ENCODE measurements at places on chromosomes 7 and 10.

DNA sequence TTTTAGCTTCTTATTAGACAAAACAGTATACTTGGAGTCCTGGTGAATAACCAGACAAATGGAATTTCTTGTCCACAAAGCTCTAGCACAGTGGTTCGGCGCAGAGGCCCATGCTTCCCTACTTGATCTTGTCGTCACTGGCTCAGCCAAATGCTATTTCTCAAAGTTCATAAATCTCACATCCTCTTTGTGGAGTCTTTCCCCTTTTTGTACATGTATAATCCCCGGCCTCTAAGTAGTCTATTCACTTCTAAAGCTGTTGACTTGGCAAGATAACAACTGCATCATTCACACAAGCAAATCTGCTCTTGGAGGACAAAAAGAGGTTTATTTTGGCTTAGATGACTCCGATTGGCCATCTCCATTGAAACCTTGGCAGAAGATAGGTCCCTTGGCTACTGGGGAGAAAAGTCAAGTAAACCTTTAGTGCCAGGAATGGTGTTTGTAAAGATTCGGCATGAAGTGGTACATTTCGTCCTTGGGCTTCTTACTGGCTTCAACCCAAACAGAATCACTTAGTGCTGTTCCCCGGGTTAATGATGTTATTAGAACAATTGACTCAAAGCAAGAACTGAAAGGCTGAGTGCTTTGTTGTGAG is 5.1 kb upstream of the AKR1E2 start:
- peak; percentile 9 for DNase-seq

DNA sequence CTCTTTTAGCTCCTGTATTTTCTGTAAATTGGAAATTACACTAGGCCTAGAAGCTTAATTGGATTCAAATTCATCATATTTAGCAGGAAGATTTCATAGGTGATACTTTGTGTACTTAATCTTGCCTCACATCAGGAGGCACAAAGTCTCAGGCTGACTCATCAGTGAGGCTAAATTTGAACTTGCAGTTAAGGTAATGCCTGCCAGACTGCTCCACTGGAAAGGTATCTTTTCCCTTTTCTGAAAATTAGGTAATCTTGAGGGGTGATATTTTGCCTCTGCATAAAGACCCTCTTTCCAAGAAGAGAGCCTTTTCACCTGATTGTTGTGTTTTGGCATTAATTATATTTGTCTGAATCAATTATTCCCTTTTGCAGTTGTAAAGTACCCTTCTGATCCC is 14.6 kb downstream of the PPIA start:
- no peak for DNase-seq

DNA sequence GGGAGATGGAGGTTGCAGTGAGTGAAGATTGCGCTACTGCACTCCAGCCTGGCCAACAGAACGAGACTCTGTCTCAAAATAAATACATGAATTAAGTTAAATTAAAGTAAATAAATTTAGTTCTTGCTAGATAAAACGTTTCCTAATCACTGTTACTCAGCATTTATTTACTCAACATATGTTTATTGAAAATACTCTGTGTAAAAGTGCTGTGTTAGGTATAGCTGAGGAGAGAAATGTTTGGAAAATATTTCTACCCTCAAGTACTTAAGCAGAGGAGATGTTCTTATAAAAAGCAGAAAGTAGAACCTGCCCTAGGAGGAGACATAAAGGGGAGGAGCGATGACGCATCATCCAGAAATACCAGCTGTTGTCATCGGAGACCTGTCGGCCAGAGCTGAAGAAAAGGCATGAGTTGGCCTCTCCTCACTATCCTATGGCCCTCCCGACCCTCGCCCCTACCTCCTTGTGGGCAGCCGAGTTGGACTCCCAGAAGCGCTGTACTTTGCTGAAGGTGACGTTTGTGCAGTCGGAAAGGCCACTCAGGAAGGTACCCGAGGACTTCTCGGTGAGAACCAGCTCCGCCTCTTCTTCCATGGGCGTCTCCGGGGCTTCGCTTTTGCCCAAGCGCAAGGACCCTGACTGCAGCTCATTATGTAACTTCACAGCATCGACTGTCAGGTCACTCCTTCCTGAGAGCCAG is 1.1 kb downstream of the RRP12 start:
- DNase-seq: no peak

DNA sequence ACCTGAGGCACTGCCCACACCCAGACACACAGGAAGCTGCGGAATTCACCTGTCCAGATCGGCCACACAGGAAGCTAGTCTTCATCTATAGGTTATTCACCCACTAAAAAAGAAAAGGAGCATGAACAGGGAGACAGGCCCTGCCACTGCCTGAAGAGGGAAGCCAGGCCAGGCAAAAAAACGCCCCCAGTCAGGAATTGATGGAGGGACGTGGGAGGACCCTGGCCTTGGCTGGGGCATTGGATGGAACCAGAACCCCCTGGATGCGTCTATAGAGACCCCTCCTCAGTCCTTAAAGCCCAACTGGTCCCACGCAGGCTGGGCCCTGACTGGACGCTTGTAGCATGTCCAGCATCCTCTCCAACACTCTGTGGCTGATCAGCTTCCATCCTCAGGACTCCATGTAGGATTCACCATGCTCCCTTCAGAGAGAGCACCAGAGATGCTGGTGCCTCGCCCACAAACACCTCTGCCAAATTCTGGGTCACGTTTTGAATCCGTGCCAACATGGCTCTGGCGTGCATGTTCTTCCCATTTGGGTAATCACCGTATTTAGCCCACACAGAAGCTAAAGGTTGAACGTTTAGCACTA is 259.3 kb upstream of the TCERG1L start:
- no peak for DNase-seq

- DNase-seq: no peak
These were observed 309.4 kb downstream of the RPS24 start for GRCh38 chr10:78342827-78343653.

Data from nucleus accumbens (tissue), 56 donors.